IMR-90 (cell line): ENCODE measurements at places on chromosomes 11 and 22.

- peak; percentile 29 for DNase-seq
Observed at GRCh38 chr11:26964339-26964738, 29.6 kb upstream of the FIBIN start.

- no peak for DNase-seq
Observed at GRCh38 chr11:123833095-123833494, 26.9 kb upstream of the OR6M1 start.

DNA sequence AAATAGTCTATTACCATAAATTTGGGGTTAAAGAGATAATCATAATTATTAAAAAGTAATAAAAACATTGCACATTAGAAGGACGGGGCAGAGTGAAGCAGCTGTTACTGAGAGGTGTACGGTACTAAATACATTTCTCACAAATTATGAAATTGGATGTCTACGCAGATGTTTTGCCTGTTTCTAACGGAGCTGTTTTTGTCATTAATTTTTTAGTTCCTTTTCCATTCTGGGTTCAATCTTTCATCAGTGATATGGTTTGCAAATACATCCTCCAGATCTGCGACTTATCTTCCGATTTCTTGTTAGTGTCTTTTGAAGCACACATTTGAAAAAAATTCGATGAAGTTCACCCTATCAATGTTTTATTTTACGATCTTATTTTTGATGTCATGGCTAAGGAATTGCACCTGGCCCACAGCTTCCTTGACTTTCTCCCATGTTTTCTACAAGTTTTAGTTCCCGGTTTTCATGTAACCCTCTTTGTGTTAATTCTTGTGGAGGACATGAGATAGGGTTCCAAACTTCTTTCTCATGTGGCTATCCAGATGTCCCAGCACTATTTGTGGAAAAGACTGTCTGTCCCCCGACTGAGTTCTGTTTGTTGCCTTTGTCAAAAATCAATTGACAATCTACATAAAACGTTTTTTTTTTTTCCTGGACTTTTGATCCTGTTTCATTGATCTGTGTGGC is 21.3 kb upstream of the KRTAP5-6 start:
- no peak for DNase-seq

DNA sequence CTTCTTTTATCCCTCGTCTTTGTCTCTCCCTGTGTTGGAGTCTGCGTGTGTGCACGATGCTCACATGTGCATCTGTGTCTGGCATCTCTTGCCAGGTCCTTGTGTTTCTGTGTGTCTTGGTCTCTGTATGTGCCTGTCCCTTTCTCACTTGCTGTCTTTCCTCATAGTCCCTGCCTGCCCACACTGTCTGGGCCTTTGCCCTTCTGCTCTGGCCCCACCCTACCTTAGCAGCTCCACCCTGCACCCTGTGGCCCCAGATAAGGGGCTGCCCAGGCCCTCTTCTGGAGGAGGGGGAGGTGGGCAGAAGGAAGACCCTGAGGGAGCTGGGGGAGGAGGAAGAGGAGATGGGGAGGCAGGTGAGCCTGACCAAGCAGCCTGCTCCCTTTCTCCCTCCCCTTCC is 2.8 kb downstream of the EHBP1L1 start:
- DNase-seq: no peak

DNA sequence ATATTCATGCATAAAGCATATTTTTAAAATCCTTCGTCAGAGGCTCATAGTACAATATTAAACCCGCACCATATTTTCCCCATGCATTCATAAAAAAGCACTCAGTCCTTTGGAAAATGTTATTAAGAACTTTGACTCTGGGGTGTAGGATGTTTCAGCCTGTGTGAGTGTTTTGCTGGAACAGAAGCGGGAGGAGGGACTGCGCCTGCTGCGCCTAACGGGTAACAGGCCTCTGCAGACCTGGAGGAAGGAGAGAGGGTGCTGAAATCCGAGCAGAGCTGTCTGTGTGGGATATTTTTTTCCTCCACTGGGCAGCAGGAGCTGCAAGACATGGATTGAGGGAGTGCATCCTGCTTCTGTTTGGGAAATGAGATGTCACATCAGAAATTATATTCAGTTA is 483.0 kb downstream of the BRD1 start:
- DNase-seq: no peak

DNA sequence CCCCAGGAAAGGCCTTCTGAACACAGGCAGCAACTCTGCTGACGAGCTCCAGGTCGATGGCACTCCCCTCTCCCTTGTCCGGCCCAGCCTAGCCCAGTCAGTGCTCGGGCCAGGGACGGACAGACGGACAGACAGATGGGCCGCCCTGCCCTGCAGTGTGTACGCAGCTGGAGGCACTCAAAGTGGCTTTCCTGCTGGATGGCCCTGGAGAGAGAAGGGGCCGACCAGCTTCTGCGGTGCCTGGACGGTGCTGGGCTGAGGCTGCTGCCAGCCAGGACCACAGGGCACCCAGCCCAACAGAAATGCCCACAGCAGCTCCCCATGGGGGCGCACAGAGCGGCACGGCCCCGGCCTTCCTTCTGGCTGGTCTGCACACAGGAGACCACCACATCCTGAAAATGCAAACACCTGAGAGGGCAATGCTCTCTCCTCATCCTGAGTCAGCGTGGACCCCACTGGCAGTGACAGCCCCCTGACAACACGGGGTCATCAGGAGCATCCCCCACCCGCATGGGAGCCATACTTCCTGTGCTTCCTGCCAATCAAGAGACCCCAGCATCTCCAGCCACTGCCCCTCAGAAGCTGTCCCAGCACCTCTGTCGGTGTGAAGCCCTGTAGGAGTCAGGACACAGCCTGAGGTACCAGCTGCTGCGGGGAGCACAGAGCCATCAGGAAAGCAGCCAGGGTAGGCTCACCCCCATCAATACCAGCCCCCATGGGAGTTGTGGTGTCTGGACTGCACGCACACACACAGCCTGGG is 692 bp upstream of the MOB2 start:
- DNase-seq: no peak

GRCh38 chr11:112806876-112807275 is 154.3 kb upstream of the NCAM1 start:
- no peak for DNase-seq

GRCh38 chr11:109425554-109425953 is 3.6 kb downstream of the C11orf87 start:
- DNase-seq: no peak

GRCh38 chr11:120030411-120030810 is 107.5 kb downstream of the TRIM29 start:
- DNase-seq: no peak
